ENCODE measurements at places on chromosomes 7 and 10. TPM values are rescaled to one million over a fixed set of nuclear protein-coding genes. Genes with fewer than 3 reads are reported as not detected.

DNA sequence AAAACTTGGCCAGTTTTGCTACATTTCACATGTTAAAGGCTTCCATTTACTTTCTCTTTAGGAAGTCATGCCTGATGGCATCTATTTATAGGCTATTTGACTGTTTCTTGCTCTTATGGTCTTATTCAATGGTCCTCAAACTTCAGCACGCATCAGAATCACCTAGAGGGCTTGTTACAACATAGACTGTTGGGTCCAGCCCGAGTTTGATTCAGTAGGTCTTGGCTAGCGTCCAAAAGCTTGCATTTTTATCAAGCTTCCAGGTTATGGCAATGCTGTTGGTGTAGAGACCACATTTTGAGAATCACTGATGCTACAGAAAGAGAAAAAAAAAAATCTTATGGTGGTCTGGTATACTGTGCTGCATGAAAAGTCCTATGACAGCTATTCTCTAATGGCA, 51.9 kb downstream of the MTPN start:
- DNase-seq = no peak

DNA sequence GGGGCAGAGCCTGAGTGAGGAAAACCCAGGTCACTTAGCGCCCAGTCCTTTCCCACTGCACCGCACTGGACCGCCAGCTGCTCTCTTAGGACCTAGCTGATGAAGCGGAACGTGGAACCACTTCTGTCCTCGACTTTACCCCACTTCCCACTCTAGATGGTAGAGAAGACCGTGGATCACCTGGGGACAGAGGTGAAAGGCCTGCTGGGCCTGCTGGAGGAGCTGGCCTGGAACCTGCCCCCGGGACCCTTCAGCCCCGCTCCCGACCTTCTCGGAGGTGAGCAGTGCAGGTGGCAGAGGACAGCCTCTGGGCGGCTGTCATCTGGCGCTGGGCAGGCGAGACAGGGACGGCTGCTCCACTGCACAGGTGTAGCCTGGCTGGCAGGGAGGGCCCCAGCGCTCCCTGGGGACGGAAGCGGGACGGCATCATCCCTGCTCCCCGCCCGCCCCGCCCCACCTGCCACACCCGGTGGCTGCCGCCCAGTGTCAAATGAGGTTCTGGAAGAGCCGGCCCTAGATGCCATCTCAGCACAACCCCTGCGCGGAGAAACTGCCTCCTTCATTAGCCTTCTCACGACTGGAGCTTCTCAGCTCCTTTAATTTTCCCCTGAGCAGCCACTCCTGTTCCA, 11.7 kb downstream of the PLAC9 start:
- DNase-seq = no peak

DNA sequence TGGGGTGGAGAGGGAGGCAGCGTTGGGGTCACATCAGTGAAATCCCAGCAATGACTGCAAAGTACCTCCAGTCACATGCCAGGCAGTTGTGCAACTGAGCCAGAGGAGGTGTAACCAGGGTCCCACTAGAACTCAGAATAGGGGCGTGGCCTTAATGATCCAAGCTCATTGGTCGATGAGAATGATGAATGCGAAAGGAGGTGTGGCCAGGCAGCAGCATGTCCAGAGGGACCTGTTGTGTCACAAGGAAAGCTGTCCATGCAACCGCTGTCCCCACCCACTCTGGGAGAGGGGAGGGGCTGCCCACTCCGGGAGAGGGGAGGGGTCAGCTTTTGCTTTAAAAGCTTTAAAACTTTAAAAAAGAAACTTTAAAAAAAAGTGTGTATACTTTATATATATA, 25.3 kb upstream of the MTPAP start:
- DNase-seq = no peak

DNA sequence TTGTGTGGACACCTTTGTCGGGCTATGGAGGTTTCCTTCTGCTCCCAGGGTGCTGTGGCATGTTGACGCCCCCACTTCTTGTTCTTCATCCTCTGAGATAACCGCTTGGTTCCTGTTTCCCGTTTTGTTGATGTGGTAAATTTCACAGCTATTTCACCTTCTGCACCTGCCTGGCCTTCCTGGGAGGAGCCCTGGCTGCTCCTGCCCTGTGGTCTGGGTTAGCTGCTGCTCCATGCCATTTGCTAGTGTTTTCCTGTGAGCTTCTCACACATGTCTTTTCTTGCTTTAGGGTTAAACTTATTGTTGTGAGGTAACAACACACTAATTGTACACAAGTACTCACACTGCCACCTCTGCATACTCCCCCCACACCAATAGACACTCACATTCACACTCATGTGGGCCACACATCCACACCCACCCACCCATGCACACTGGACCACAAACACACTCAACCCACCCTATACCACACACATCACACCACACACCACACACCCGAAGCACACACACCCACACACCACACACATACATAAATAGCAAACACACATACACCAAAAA, 46.5 kb upstream of the MSMB start:
- no peak for DNase-seq

DNA sequence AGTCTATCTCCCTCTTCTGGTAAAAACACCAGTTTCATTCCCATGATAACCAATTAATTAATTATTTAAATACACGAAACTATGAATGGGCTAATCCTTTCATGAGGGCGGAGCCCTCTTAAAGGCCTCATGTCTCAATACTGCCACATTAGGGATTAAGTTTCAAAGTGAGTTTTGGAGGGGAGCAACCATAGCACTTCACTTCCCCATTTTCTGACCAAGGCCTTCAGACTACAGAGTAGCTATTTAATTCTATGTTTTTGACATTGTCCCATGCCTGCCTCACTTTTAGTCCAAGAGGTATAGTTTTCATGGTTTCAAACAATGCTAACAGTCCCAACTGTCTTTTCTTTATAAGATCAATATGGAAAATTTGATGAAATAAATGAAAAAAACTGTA, 618.6 kb downstream of the ZWINT start:
- no peak for DNase-seq

GRCh38 chr7:132066761-132067171, 509.5 kb downstream of the PLXNA4 start:
- DNase-seq = peak; percentile 27

DNA sequence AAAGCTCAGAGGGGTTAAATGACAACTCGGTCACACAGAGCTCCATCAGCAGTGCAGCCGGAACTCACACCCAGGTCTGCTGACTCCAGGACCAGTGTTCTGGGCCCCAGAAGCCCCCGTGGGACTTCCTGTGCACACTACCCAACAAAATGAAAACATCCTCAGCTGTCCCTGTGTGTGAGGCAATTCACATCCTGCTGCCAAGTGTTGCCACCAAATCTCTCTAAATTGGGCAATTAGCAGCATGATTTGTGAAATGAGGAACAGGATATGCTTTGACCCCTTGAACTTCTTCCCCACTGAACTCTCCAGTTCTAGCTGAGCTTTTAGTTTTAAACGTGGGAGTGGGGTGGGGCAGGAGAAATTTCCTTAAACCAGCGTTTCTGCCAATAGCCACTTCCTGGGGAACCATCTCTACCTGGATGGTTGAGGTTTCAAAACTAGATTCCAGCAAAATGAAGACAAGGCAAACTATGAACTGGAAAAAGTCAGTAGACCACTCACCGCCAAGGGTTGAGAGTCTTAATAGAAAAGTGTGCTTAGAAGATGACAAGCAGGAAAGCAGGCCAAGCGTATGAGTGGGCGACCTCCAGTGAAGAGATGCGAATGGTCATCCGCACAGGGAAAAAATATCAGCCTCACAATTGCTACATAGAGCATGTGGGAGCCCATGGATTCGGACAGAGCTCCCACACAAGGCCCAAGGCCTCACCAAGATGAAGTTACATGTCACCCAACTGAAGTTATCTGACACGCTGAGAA, 51.9 kb upstream of the CHST15 start:
- DNase-seq = no peak

- DNase-seq = no peak
These were observed 170.4 kb downstream of the MAGI2 start for GRCh38 chr7:79282882-79283602.

FAM107B gene
- total RNA-seq = 82.8 TPM

NME8 gene
- total RNA-seq = not detected

DNA sequence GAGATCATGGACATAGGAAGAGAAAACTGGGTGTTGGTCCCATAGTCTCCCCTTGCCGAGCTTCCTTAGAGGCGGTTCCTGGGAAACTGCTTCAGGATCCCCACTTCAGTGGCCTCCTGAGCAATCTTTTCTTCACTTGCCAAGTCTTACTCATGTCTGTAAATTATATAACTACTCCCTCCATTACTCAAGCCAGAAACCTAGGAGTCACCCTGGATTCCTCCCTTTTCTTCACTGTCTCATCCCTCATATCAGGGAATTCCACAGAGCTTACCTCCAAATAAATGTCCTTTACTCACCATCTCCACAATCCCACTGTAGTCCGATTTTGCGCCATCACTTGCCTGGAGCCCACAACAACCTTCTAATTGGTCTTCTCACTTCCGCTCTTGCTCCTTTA, 29.1 kb upstream of the TRUB1 start:
- DNase-seq = no peak

GRCh38 chr10:48523820-48524758, 80.8 kb downstream of the ARHGAP22 start:
- no peak for DNase-seq

SPDYE16 gene
- total RNA-seq = not detected

GRCh38 chr10:104327745-104328645, 10.3 kb downstream of the ITPRIP start:
- no peak for DNase-seq

FAM25A gene
- not detected for total RNA-seq

ZNF777 gene
- total RNA-seq = 4.1 TPM

DNA sequence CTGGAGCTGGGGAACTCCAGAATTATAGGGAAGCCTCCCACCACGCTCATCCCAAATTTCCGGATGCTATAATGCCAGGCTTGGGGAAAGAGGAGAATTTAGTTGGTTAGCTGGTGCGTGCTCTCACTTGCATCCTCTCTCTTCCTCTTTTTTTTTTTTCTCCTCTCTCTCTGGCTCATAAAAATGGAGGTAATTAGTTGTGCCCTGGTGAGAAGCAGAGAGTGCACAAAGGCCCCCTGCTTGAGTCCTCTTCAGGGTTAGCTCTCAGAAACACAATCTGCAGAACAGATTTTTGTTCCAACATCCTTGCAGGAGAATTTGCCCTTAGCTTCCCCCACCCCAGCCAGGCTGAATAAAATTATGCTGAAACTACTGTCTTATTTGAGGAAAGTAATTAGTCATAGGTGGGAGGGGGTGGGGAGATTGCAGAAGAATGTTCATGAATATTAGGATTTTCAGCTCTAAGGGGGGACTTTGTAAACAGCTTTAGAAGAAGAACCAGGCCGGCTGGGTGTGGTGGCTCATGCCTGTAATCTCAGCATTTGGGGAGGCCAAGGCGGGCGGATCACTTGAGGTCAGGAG, 7.6 kb downstream of the SERPINE1 start:
- DNase-seq = no peak

EN2 gene
- not detected for total RNA-seq

GRCh38 chr10:70607936-70608335, 5.4 kb upstream of the PRF1 start:
- DNase-seq = no peak

- peak; percentile 9 for DNase-seq
These were observed 77.5 kb upstream of the CACUL1 start for GRCh38 chr10:118832241-118832651.

DNA sequence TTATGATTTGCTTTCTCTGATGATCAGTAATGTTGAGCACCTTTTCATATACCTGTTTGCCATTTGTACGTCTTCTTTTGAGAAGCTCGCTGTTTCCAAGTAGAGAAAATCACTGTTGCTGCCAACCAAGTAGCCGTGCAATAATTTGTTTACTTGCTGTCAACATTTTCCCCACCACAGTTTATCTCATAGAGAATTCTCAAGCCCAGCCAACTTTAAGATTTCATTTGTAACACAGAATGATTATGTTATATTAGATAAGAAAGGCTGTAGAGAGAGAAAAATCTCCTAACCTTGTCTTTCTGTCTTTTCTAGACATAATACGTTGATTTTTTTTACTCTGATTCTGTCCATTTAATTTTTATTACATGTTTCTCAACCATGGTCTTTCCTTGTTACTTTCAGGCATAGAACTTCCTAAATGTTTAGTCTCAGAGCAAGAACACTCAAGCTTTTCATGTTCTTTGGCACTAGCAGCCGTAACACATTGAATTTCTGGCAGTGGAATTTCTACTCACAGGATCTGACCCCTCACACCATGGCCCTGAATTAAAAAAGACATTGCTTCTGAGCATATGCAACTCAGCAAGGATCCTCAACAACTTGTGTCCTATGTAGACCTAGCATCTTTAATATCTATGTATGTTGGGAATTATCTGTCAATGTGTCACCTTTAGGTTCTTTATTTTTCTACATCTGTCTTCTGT, 23.1 kb downstream of the RPA3 start:
- DNase-seq = no peak

DNA sequence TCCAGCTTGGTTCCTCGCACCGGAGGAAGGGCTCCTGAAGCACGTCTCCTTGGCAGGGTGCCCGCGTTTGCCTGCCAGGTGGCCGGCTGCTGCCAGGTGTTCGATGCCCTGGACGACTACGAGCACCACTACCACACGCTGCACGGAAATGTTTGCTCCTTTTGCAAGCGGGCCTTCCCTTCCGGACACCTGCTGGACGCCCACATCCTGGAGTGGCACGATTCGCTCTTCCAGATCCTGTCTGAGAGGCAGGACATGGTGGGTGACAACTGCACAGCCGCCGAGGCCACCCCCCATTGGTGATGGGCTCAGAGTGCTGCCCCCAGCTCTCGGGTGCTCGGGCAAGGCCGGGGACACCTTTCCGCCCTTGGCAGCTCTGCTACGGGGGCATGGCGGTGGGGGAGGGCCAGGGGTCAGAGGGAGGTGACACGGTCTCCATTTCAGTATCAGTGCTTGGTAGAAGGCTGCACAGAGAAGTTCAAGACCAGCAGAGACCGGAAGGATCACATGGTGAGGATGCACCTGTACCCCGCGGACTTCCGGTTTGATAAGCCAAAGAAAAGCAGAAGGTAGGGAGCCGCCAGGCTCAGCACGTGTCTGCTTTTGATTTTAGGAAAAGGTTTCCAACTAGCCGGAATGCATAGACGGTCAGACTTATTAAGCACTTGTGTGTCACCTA, 1.1 kb downstream of the ZNF511 start:
- no peak for DNase-seq

NKX1-2 gene
- 0.47 TPM for total RNA-seq

DNA sequence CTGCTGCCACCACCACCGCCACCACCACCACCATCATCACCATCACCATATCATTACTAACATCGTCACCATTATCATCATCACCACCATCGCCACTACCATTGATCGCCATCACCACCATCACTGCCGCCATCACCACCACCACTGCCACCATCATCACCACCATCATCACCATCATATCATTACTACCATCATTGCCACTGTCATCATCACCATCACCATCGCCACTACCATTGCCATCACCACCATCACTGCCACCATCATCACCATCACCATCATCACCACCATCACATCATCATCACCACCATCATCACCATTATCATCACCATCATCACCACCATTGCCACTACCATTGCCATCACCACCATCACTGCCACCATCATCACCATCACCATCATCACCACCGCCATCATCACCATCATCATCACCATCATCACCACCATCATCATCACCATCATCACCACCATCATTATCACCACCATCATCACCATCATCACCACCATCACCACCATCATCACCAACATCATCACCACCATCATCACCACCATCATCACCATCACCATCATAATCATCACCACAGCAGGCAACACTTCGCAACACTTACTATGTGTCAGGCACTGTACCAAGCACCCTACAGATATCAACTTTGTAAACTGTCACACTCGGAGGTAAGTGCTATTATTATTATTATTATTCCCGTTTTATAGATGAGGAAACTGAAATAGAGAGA, 19.3 kb downstream of the NMT2 start:
- DNase-seq = no peak

RBM48 gene
- 25.3 TPM for total RNA-seq

- DNase-seq = no peak
These were observed 102.3 kb upstream of the PPIF start for GRCh38 chr10:79244841-79245504.
